ENCODE measurements at places on chromosomes 5 and 9.

DNA sequence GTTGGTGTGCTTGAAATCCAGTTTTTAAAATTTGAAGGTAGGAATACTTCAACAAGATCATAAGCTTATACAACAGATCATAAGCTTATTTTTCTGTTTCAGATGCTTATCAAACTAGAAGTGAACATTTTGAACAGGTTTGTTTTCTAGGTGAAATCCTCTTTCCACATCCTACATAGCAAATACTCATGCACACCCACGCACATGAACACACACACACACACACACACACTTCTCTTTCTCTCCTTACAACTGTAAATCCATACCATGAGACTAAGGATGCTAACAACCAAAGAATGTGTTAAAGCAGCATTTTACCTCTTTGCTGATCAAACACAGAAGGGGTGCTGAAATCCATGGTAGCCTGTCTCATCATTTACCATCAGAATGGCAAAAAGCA is 592 bp downstream of the ANKRD55 start:
- DNase-seq, result no peak

- no peak for DNase-seq
Measured at GRCh38 chr9:97811533-97812246, 41.3 kb upstream of the FOXE1 start.

GRCh38 chr9:70601000-70601951 is 186.8 kb upstream of the KLF9 start:
- DNase-seq, result no peak

DNA sequence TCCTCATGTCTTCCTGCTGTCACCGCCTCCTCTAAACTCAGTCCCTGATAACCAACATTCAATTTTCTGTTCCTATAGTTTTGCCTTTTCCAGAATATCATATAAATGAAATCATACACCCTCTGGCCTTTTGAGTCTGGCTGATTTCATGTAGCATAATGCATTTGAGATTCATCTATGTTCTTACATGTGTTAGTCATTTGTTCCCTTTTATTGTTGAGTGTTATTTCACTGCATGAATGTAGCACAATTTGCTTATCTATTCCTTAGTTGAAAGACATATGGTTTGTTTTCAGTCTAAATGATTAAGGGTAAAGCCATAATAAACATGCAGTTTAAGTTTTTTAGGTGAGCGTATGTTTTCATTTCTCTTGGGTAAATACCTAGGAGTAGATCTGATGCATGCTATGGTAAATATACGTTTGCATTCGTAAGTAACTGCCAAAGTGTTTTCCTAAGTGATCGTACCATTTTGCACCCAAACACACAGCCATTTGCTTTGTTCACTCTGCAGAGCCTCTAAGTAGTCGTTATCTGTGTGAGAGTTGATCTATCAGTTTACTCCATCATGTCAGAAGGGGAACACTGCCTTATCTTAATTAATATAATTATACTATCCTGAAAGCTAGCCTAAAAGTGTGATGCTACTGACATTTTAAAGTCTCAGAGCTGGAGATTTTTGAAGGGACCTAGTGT is 460.8 kb downstream of the DMAC1 start:
- DNase-seq, result no peak

DNA sequence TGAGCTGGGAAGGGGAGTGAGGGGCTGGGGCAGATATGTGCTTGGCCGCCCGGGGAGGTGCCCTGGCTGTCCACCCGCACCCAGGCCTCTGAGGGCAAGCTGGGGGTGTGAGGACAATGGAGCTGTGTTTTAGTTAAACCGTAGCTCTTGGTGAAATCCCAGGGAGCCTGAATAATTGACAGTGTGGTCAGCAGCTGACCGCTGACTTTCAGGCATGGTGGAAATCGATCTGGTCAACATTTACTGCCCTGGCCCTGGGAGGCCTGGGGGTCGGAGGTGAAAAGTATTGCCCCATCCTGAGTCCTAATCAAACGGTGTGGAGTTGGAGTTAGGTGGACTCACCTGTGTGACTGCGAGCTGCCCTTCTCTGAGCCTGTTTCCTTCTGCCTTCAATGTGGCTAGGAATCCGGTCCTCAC is 31.2 kb upstream of the CRB2 start:
- DNase-seq, result no peak

DNA sequence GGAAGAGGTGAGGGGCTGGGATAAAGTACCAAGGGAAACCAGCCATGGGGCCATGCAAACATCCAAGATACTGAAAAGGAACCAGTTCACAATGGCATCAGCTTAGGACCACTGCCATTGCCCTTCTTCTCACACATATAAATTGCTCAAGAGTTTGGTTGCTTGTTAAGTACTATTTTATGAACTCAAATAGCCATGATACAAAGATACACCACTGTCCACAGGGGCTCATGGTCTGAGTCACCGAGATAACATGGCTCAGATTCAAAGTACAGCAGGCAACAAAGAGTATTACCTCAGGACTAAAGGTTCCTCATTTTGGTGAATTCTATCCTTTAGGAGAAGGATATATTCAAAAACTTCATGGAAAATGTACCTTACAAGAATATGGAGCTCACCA is 55.6 kb downstream of the FANCC start:
- no peak for DNase-seq

DNA sequence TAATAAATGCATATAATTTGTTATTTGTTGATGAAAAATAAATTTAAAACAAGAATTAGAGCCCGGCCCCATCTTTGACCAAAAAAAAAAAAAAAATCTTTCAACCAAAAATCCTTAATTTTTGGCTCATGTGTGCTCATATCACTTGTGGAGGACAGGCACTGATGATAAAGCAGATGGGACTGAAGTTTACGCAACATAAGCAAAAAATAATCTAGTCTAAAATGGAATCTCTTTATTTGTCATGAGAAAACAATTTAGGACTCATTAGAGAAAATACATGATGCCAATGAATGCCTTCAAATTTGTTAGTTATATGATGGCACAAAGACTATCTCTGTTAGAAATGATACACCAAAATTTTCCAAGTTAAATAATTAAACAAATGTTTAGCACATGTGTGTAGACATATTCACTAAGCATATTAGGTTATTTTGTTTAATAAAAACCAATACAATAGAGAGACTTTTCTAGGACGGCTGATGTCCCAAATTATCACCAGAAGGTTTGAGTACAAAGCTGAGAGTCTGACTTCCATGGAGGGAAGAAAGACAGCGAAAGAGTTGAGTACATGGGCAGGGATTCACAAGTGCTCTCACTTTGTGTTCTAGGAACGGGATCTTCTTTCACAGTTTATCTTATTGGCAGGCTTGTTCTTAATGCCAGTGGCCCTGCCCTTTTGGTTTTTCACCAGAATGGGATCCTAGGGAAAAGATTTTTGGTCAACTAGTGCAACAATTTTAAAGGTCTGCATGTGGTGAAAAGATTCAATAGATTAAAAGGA is 621.4 kb downstream of the RAB3C start:
- DNase-seq, result no peak

- no peak for DNase-seq
Measured at GRCh38 chr9:20135119-20135697, 346.4 kb upstream of the SLC24A2 start.

DNA sequence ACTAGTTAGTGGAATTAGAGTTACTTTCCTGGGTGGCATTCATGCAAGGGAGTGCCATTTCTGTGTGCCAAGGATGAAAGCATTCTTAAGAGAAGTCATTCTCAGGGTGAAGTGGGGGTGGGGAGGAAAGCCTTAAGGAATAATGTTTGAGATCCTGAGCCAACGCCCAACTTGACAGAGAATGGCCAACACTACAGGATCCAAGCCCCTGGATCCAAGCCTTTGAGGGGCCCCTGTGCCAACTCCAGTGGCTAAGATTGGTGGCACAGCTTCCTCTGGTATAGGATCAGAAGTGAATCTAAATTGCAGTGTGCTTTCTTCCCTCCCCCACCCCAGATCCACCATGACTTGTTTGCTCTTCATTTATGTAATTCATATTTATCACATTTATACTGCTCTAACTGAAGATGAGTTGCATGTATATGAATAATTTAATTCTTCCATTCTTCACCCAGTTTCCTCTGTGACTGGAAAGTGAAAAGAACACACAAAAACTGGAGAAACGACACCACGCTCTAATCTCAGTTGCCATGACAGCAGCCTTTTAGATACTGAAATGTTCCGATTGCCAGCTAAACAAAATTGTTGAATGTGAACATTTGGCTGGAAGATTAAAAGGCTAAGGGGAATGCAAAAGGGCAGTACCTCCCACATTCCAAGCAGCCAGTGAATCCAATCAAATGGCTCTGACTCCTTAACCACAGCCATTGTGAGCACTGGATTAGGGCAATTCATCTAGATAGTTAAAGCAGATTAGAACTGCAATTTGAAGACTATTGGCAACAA is 4.5 kb downstream of the ZNF608 start:
- no peak for DNase-seq

- DNase-seq, result no peak
Measured at GRCh38 chr9:121684381-121685145, 33.1 kb downstream of the DAB2IP start.

- no peak for DNase-seq
Measured at GRCh38 chr5:146828385-146828784, 50.2 kb downstream of the PPP2R2B start.

DNA sequence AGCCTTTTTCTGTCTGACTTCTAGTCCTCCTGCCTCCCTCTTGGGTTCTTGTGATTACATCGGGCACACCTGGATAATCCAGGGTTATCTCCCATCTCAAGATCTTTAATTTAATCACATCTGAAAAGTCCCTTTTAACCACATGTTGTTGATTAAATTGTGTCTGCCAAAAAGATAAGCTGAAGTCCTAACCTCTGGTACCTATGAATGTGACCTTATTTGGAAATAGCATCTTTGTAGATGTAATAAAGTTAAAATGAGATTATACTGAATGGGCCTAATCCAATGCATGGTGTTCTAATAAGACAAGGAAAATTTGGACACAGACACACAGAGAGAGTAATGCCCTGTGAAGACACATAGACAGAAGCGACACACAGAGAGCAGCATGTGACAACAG is 232.4 kb downstream of the KCTD16 start:
- DNase-seq, result no peak

- DNase-seq, result no peak
Measured at GRCh38 chr5:179227580-179228311, 117.5 kb downstream of the ADAMTS2 start.

DNA sequence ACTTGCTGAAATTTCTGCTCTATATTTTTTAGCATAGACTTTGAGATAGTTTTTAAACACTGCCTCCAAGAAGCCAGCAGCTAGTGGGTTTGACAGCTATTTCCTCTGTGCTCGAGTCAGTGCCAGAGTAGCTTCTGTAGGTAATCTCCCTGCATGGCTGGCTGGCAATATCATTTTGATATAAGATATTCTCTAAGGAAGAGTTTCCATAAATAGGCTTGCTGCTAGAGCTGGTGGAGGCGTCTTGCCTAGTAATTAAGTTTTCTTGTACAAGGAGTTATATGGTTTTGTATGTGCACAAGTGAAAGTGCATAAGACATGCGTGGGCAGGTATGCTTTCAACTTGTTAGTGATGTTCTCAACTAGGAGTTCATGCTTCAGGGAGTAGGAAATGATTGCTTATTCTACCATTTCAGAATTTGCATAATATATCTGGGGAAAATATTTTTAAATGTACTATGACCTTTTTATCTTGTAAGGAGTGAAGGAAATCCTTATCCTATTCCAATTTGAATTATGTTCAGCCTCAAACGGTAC is 74.1 kb upstream of the CCL21 start:
- DNase-seq, result no peak

DNA sequence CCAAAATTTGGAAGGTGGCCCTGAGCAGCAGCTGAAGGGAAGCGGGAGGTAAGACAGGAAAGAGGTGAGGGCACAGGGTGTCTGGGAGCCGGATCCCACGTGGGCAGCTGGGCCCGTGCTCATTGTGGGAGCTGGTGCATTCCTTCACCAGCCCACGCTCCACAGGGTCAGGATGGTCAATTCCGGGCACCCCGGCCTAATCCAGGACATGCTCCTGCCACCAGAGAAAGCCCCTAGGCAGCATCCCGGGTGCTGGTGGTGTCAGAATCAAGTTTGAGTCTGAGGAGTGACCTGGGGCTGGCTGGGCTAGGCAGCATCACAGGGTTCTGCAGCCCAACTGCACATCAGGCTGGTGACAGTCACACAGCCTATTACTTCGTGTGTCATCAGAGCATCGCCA is 7.1 kb upstream of the PDCD6 start:
- DNase-seq, result no peak

GRCh38 chr5:115985802-115986757 is 23.8 kb downstream of the LVRN start:
- no peak for DNase-seq

DNA sequence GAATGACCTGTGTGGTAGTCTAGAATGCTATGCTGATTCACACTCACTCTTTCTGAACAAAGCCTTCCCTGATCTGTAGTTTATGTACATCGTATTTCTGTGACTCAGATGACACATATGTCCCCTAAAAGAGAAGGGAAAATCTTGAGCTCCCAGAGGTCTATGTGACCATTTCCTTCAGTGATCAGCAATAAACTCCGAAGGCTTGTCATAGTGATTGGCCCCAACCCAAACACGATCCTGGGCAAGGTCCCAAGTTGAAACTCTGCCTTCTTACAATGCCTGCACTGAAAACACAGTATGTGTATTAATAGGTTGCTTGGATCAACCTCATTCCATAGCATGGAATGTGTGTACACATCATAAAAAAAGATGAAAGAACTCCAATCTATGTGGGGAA is 685.8 kb downstream of the MAT2B start:
- no peak for DNase-seq

DNA sequence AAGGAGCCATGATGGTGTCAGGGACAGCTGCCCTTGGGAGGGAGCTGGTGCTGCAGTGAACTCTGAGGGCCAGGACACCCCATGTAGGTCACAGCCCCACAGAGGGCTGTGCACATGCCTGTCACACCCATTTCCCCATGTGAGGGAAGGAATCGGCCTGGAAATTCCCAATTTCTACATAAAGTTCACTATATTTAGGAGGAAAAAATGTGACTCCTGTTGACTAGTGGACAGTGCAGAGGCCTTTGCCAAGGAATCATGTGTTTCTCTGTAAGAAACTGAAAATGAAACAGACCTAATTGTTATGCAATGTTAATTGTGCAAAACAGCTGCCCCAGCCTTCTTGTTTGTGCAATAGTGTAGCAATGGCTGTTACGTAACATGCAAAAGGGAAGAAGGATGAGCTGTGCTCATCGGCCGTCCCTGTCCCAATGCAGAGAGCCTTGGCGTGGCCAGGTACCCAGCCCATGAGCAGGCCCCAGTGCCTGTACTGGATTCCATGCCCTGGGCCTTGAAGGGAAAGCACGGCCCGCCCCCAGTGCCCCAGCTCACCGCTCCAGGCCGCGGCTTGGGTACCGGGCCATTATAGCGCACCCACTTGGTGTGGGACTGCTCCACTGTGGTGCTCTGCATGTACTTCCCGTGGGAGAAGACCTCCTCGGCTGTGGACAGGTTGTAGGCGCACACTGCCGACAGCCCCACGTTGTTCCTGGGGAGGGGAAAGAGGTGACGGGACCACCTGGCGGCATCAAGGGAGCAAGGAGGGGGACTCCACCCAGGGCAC is 70.0 kb downstream of the SECISBP2 start:
- DNase-seq, result no peak

GRCh38 chr5:72587661-72588308 is 80.6 kb upstream of the ZNF366 start:
- DNase-seq, result no peak

- DNase-seq, result no peak
Measured at GRCh38 chr5:170390472-170390871, 1.3 kb upstream of the KCNMB1 start.

- DNase-seq, result no peak
Measured at GRCh38 chr9:91146391-91147019, 215.2 kb downstream of the AUH start.

Measured in stimulated activated CD4-positive, alpha-beta T cell treated with anti-CD3 and anti-CD28 coated beads, TNF-alpha, amount 100 ng/mL, for 4 hours (primary cell).